Hematopoietic multipotent progenitor cell treated with erythropoietin and hydrocortisone succinate and interleukin-3 and kit ligand, for 8 days (in vitro differentiated cells): ENCODE measurements at places on chromosomes 5 and 9.

DNA sequence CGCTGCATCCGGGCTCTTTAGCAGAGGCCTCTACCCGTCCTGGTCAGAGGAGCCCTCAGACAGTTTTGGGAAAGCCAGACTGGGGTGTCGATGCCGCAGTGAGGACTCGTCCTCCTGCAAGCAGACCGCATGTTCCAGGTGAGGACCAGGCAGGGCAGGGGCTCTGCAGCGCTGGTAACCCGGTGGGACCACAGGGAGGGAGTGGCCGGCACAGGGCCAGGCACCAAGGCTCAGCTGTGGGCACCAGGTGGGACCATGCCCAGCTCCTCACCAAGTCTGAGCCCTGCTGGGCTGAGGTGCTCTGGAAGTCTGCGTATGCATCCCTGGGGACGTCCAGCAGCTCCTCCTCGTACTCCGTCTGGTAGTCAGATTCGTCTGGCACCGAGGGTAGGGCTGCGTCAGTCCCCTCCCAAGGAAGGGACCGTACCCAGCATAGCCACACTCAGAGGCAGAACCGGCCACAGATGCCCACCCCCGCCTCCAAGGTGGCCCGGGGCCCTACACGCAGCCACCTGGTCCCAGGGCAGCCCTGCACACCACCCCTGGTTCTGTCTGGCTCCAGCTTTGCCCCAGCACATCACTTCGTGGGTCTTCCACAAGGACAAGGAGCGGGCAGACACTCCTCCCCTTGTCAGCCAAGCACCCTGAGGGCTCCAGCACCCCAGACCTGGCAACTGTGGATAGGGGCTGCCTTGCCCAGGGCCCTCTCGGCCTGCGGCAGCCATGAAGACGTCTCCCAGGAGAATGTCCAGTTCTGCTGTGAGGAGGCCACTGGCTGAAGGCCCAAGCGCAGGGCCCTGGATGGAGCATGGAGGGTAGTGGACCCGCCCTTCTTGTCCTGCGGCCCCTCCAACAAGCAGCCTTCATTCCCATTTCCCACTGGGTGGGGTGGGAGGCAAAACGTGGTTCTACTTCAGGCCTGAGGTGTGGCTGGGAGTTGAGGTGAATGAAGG is 1.5 kb upstream of the NSMF start:
- no peak for DNase-seq

GRCh38 chr5:41985945-41986695 is 61.0 kb downstream of the FBXO4 start:
- no peak for DNase-seq

GRCh38 chr9:93683331-93684134 is 107.1 kb downstream of the PHF2 start:
- no peak for DNase-seq

GRCh38 chr9:91515074-91515687 is 91.5 kb upstream of the NFIL3 start:
- peak; percentile 3 for DNase-seq

- peak; percentile 82 for DNase-seq
Observed at GRCh38 chr5:90495146-90495545, 20.5 kb downstream of the POLR3G start.

DNA sequence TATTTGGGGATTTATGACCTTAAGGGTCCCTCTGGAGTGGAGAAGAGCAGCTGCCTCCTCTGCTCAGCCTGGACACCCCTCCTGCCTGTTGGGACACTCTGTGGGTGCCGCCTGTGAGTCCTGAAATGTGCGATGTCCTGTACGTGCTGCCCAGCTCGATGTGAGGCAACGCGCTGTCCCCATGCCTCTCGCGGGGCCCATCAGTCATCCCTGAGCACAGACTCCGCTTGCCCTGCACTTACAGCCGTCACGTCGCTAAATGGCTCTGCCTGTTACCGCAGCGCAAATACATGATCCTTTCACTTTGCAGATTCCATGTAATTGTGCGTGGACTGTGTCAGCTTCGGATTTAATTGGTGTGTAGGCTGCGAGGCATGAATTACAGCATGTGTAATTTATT is 27.1 kb downstream of the IRX4 start:
- no peak for DNase-seq

- peak; percentile 61 for DNase-seq
Observed at GRCh38 chr5:115461506-115462290, 82.9 kb downstream of the FEM1C start.

GRCh38 chr5:112923988-112924387 is 2.0 kb upstream of the REEP5 start:
- DNase-seq, result no peak

GRCh38 chr9:127537792-127538191 is 74.3 kb upstream of the STXBP1 start:
- DNase-seq, result peak; percentile 30

GRCh38 chr5:96692441-96692840 is 30.3 kb downstream of the CAST start:
- DNase-seq, result no peak

GRCh38 chr5:129051283-129051682 is 43.3 kb upstream of the ISOC1 start:
- DNase-seq, result no peak

DNA sequence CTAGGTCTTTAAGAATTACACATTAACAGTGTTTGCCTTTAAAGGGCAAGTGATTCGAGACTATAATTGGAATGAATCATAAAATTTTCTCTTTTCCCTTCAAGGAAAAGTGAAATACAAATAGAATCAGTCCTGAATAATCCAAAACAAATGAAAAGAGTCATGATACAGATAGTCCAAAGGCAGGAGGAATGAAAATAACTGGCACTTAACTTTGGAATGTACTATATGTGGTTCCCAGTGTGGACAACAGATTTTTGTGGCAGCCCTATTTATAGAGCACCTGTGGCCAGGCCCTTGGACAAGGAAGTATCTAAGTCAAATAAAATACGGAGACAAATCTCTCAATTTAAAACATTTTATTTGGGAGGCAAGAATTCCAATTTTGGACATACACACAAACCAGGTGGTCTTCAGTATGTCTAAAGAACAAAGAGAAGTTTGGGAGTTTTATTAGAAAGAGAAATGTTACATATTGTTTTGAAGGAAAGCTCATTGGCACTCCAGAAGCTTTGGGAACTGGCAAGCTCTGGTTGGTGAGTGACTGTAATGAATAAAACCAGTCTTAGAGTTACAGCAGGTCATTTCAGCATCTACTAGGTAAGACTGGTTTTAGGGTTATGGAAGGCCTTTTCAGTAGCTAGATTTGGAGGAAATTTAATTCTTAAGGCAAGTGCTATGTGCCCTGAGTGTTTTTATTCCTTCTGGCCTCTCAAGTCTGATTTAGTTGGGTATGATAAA is 116.0 kb upstream of the PAM start:
- DNase-seq, result no peak

- no peak for DNase-seq
Observed at GRCh38 chr9:92164490-92164889, 49.3 kb upstream of the SPTLC1 start.

- peak; percentile 4 for DNase-seq
Observed at GRCh38 chr5:109291090-109291489, 118.7 kb downstream of the PJA2 start.

DNA sequence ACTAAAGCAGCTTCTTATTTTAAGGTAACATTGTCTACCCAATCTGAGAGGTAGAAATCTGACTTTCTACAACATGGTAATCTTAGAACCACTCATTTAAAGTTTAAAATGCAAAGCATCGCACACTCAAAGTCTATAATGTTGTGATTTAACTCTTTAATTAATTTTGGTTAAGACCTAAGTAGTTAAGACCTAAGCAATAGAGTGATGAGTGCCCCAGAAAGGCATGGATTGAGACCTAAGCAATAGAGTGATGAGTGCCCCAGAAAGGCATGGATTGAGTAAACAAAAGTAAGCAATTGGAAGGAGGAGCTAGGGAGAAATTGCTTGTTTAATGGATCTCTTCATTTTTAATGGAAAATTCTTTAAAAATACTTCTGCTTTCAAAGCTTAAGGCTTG is 86.8 kb downstream of the NLN start:
- DNase-seq, result no peak

DNA sequence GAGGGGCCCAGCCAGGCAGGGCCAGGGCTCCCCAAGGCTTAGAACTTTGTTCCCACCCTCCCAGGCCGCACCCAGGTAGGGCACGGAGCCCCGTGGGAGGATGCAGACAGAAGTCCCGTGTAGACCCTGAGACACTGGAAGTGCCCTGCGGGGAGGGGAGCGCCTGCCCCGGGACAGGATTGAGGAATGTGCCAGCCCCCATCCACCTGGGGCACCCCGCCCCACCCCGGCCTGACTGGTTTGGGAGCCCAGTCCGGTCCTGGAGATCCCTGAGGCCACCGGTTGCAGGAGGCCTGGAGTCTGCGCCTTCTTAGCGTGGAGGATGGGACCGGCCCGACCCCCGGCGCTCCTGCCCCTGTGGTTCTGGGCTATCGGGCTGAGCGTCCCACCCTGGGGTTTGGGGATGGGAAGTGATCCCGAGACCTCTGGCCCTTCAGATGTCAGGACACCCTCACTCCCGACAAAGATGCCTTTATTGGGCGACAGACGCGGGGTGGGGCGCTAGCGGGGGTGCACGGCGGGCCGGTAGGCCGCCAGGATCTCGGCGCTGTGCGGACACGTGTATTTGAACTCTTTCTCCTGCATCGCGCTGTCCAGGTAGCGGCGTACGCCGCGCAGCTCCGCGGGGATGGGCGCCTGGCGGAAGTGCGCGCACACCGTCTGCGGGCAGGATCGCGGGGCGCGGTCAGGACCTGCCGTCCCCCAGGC is 2.0 kb downstream of the CLIC3 start:
- no peak for DNase-seq

- no peak for DNase-seq
Observed at GRCh38 chr9:83466877-83467276, 71.3 kb downstream of the FRMD3 start.

- DNase-seq, result no peak
Observed at GRCh38 chr5:78626009-78626571, 22.5 kb downstream of the LHFPL2 start.

GRCh38 chr5:143008809-143009521 is 238.8 kb downstream of the ARHGAP26 start:
- no peak for DNase-seq

- DNase-seq, result no peak
Observed at GRCh38 chr5:9927521-9927997, 297.4 kb upstream of the TAS2R1 start.

- no peak for DNase-seq
Observed at GRCh38 chr9:99063522-99063921, 41.4 kb upstream of the TGFBR1 start.

- DNase-seq, result peak; percentile 7
Observed at GRCh38 chr9:134445000-134445399, 118.7 kb downstream of the RXRA start.

DNA sequence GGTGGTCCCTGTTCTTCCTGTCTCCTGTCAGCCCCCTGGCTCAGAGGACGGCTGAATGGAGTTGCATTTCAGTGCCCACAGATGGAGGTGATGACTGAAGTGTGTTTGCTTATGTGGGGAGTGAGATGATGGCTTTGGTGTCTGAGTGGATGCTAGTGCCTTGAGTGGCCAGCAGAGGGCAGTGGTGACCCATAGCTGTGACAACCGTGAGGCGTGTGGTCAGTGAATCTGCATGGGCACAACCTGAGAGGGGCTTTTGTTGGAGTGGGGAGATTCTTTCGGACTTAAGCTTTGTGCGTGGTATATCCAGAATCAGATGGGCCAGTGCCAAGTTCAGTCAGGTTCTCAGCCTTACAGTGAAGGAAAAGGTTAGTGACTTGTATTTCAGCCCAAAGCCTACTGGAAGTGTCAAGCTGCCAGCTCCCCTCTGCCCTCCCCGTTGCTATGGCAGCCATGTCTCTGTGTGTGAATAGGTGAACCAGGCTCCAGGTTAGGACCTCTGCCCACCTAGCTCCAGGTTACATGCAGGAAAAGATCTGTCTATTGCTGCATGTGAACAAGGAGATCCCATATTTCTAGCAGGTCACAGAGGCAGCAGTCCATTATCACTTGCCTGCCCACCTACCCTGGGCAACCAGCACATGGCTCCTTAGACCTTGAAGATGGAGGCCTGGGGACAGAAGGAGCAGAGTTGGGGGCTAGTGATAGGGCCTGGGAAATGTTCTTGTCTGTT is 14.7 kb upstream of the CXXC5 start:
- DNase-seq, result peak; percentile 77

DNA sequence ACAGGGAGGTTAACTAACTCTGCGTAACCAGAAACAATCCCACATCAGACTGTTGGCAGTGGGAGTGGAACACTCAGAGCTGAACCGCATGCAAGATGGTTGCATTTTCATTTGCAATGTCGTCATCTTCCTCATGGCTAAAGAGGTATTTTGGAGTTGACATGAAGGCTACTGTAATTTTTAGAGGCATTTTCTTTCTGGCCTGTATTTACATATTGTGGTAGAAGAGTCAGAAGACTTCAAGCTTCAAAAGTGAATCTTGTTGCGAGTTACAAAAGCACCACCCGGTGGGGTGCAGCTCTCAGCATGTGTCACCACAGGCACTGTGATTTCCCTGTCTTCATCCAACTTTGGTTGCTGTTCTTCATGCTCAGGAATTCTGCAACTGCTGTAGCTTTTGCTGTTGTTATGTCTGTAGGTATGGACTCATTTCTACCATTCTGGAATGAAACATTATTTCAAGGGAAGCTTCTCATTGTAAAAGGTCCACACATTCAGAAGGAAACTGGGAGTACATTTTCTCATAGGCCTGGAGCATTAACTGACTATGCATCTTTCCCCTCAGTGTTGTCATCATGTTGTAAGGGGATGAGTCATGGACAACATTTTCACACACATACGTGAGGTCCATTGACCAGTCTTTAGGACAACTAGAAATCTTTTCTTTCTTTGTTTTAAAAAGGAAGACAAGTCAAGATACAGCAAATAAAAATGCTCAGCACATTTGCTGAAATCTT is 35.4 kb upstream of the GDNF start:
- DNase-seq, result no peak

DNA sequence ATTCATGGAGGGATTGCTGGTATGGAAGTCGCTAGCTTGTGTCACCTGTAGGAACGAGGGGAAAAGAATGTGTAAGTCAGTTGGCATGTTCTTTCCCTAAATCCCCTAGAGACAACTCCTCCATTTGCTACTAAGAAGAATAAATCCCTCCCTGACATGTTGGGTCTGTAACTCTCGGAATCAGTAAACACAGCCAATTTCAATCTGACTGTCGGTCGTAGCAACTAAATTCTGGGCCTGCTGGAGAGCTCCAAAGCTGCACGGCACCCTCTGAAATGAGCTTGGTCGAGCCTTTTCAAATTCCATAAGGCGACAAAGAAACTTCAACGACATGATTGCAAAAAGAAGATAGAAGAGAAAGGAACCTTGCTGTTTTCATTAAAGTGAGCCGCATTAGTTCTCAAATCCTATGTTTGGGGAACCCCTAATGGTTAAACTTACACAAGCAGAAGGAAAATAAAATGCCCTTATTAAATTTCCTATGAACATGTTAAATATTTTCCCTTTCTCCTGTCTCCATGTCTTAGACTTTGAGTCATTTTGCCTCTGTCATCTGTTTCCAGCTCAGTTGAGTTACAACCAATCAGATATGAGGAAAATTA is 735.8 kb upstream of the WWC1 start:
- no peak for DNase-seq

GRCh38 chr5:116144103-116144502 is 59.3 kb downstream of the COMMD10 start:
- no peak for DNase-seq

GRCh38 chr5:81080809-81081460 is 120.8 kb downstream of the RASGRF2 start:
- DNase-seq, result no peak
